A549 treated with Hydrocortisone at 1 μM for 4 hours (cell line): ENCODE measurements at places on chromosomes 1 and 21. TPM values are rescaled to one million over a fixed set of nuclear protein-coding genes. Genes with fewer than 3 reads are reported as not detected.

HSD3B2 gene
- total RNA-seq: not detected in 5 replicates

PER3 gene
- total RNA-seq: 0.70 to 1.2 TPM (median 0.79 TPM) in 5 replicates

LCA5L gene
- 1.3 to 1.8 TPM (median 1.6 TPM) in 5 replicates for total RNA-seq

AIM2 gene
- not detected in 5 replicates for total RNA-seq
